ENCODE measurements at places on chromosomes 2 and 18. TPM values are rescaled to one million over a fixed set of nuclear protein-coding genes. Genes with fewer than 3 reads are reported as not detected.

DNA sequence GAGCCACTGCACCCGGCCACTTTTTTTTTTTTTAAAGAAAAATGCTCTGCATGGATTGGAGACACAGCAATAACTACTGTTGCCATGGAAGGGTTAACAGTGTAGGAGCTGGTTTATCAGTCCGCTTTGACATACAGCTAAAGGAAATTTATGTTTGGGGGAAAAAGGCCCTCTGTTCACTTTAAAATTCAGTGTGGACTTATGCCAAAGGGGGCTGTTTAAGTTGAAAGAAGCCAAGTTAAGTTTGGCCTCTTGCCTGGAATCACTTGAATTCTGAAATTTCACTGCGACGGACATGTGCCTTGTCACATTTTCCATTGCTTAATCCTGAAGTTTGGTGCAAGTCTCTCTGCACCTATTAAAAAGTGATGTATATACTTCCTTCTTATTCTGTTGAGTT lies 3.1 kb downstream of the KCNE4 start:
- H3K36me3 ChIP-seq, result no peaks in the 10 kb centered on the region
- DNase-seq, result no peak
- peaks cover 12% of the 10 kb centered on the region for H3K4me1 ChIP-seq
- peak overlapping the region; percentile 76 for H3K27ac ChIP-seq
- H3K27me3 ChIP-seq, result no peaks in the 10 kb centered on the region

- no peaks in the 10 kb centered on the region for H3K36me3 ChIP-seq
- DNase-seq, result no peak
- no peak overlapping the region for H3K27ac ChIP-seq
These were observed 54.5 kb upstream of the SPAG16 start for GRCh38 chr2:213229814-213230213.

GRCh38 chr2:46810195-46810594 lies 105.4 kb downstream of the MCFD2 start:
- no peaks in the 10 kb centered on the region for H3K27me3 ChIP-seq
- H3K36me3 ChIP-seq, result no peaks in the 10 kb centered on the region
- no peak overlapping the region for H3K27ac ChIP-seq
- DNase-seq, result no peak
- H3K4me1 ChIP-seq, result peaks cover 34% of the 10 kb centered on the region

GRCh38 chr2:109196081-109196875 lies 67.3 kb downstream of the SH3RF3 start:
- H3K36me3 ChIP-seq, result no peaks in the 10 kb centered on the region
- no peak overlapping the region for H3K27ac ChIP-seq
- H3K4me3 ChIP-seq, result no peak overlapping the region
- H3K4me1 ChIP-seq, result peaks cover 21% of the 10 kb centered on the region

GRCh38 chr2:34093790-34094189 lies 494.7 kb upstream of the FAM98A start:
- H3K27me3 ChIP-seq, result no peaks in the 10 kb centered on the region
- no peaks in the 10 kb centered on the region for H3K36me3 ChIP-seq
- no peak for DNase-seq

Gene STRADB
- 24.5 TPM for total RNA-seq

- no peak for DNase-seq
- H3K27me3 ChIP-seq, result no peaks in the 10 kb centered on the region
- H3K4me3 ChIP-seq, result no peak overlapping the region
- no peaks in the 10 kb centered on the region for H3K4me1 ChIP-seq
- H3K36me3 ChIP-seq, result no peaks in the 10 kb centered on the region
These were observed 387.6 kb downstream of the DCDC2C start for GRCh38 chr2:4090668-4091630.

GRCh38 chr2:88176352-88176984 lies 6.3 kb downstream of the THNSL2 start:
- H3K4me1 ChIP-seq, result peaks cover 2% of the 10 kb centered on the region
- no peak for DNase-seq
- no peaks in the 10 kb centered on the region for H3K36me3 ChIP-seq
- no peak overlapping the region for H3K4me3 ChIP-seq

Gene SLC38A11
- total RNA-seq, result 0.44 TPM

DNA sequence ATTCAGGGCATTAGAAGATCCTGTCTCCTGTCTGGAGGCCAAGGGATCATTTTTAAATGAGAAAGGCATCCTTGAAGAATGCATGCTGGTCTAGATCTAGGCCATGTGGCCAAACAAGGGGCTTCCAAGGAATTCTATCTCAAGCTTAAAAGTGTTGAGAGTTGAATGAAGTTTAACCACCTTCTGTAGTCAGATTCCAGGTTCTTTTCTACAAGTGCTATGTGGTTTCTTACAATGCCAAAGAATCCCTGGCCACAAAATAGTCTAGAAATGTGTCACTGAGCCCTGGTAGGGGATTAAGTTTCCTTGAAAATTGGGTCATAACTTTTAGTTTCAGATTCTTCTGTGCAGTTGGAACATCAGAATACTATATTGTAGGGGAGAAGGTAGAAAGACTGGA lies 640.7 kb upstream of the ACVR2A start:
- no peaks in the 10 kb centered on the region for H3K27me3 ChIP-seq
- no peaks in the 10 kb centered on the region for H3K4me1 ChIP-seq
- no peak for DNase-seq
- no peak overlapping the region for H3K4me3 ChIP-seq
- H3K27ac ChIP-seq, result no peak overlapping the region

GRCh38 chr2:189393440-189394111 lies 47.7 kb upstream of the WDR75 start:
- no peaks in the 10 kb centered on the region for H3K4me1 ChIP-seq
- peak overlapping the region; percentile 51 for H3K27ac ChIP-seq
- no peak for DNase-seq
- no peak overlapping the region for H3K4me3 ChIP-seq
- H3K36me3 ChIP-seq, result no peaks in the 10 kb centered on the region
